ENCODE measurements at places on chromosomes 5 and 9.

- DNase-seq = no peak
Observed at GRCh38 chr9:121537283-121537682, 37.6 kb upstream of the GGTA1 start.

DNA sequence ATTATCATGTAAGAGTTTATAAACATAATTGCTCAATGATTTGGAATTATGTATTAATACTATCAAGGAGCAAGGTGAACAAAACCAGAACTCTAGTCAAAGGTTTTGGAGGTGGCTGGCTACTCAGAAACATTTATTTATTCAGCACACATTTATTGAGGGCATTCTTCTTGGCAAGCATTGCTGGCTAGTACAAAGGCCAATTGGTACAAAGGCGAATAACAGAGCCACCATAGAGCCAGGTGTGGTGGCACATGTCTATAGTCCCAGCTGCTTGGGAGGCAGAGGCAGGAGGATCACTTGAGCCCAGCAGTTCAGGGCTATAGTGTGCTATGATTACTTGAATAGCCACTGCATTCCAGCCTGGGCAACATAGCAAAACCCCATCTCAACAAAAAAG, 242.1 kb downstream of the CWC27 start:
- DNase-seq = no peak

GRCh38 chr9:127102788-127103187, 19.6 kb downstream of the ANGPTL2 start:
- no peak for DNase-seq

GRCh38 chr9:96523374-96523773, 73.4 kb downstream of the HABP4 start:
- no peak for DNase-seq

DNA sequence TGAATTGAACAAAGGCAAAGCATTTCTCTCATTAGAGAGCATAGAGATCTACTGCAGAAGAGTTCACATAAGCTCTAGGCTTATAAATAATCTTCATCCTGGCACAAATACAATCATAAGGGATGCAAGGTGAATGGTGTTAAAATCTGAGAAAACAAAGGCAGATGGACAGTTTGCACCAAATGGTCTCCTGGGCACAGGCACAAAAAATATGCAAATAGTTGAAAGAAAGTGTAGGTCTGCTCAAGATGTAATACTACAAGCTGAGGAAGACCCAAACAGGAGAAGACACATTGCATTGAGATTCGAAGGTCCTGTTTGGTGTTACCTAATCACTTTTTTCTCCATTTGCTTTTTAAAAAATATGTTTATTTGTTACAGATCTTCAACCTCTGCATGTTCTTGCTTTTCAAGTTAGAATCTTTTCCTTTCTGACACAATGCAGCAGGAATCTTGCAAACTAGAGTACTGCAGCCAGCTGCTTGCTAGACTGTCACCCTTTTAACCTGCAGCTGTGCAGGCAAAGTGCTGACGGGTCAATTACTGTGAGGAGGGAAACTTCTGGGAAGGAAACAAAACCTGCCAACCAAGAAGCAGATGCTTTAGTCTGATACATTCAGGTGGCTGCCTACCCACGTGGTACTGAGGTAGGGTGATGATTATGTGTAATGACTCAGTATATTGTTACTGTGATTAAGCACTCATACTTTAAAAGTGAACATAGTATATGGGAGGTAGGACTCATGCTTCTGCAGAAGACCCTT, 1048.6 kb upstream of the SEMA6A start:
- no peak for DNase-seq

GRCh38 chr5:16806711-16807546, 129.2 kb downstream of the MYO10 start:
- DNase-seq = no peak

DNA sequence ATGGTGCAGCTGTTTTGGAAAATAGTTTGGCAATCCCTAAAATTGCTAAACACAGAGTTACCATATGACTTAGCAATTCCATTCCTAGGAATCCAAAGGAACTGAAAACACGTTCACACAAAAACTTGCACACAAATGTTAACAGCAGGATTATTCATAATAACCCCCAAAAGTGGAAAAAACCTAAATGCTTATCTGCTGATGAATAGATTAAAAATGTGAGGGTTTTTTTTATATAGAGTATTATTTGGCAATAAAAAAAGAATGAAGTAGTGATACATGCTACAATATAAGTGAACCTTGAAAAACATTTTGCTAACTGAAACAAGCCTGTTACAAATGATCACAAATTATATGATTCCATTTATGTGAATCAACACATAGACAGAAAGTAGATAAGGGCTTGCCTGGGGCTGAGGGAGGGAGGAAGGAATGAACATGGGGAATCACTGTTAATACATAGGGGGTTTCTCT, 45.1 kb upstream of the TRIO start:
- DNase-seq = no peak

DNA sequence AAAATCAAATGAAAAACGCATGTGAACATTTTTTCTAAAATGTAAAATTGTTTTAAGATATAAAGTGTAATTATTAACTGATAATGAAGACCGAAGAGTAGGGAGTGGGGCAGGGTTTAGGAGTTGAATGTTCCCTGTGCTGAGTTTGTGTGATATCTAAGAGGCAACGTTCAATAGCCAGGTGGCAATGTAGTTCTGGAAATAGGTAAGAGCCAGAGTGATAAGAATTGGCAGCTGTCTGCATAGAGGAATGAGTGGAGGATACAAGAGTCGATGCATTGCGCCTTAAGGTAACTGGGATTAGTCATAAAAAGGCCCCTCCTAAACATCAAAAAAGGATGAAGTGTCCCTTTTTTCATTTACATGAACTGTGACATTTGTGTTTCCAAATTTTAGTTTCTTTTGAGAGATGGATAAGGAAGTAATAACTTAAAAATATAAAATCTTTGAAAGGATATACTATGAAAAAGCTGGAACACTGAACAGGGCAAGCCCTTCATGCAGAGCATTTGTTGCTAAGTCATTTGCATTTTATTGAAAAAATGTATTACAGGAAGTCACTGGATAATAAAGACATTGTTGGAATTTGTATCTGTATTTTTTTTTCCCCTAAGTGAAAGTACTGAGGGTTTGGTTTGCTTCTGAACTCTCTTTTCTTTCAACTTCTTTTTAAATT, 659.3 kb downstream of the ACTL7B start:
- DNase-seq = no peak

DNA sequence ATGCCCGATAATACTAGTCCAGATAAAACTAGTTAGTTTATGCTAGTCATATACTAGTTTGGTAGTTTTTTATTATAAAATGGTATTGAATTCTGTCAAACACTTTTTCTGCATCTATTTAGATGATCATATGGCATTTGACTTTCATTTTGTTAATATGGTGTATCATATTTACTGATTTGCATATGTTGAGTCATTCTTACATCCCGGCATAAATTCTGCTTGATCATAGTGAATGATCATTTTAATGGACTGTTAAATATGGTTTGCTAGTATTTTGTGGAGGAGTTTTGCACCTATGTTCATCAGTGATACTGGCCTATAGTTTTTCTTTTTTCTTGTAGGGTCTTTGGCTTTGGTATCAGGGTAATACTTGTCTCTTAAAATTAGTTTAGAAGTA, 365.6 kb downstream of the TAF11L14 start:
- no peak for DNase-seq

- no peak for DNase-seq
Observed at GRCh38 chr9:89885156-89885555, 280.3 kb downstream of the GADD45G start.

GRCh38 chr5:172052450-172053236, 46.2 kb upstream of the FBXW11 start:
- no peak for DNase-seq

- DNase-seq = peak; percentile 6
Observed at GRCh38 chr5:107486489-107486888, 184.2 kb downstream of the EFNA5 start.

GRCh38 chr9:36137392-36138004, 965 bp downstream of the GLIPR2 start:
- DNase-seq = no peak

DNA sequence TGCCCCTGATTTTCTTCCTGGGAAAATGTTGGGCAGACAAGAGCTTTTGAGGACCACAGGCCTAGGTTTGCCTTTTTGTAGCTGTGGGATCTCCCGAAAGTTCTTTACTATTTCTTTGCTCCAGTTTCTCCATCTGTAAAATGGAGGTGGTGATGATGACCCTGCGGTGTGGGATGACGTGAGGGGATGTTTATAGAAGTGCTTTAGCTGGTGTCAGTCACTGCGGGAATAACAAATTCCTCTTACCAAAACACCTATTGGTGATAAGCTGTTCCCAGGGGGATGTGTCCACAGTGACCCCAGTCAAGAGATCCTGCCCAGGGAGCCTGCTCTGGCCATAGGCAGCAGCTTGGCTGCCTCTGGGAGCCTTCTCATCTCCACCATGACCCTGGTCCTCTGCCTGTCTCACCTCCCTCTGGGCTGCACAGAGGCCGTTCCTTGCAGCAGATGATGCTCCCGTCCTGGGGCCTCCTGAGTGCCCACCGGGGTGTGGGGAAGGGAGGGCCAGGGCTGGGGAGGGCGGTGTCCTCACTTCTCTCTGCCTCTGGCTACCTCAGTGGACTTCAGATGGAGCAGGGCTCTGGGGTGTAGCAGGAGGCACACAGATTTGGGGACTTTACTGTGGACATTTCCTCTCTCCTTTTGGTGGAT, 77.2 kb downstream of the COL15A1 start:
- DNase-seq = no peak

DNA sequence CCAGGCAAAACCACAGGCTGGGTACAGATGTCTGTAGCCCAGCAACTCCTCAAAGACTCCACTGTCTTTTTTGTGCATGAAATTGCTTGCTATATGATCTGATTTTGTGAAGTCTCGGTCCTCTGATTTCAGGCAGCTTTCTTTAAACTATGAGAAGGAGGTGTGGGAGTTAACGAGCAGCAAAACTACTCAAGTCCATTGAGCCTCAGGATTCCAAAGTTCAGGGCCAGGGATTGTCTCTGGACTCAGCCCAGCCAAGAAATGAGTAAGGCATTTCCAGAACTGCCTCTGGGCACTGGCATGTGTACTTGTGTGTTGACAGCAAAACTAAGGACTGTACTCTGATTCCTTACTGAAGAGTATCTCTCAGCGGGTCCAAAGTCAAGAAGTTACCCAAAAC, 53.4 kb upstream of the GLIS3 start:
- DNase-seq = no peak

DNA sequence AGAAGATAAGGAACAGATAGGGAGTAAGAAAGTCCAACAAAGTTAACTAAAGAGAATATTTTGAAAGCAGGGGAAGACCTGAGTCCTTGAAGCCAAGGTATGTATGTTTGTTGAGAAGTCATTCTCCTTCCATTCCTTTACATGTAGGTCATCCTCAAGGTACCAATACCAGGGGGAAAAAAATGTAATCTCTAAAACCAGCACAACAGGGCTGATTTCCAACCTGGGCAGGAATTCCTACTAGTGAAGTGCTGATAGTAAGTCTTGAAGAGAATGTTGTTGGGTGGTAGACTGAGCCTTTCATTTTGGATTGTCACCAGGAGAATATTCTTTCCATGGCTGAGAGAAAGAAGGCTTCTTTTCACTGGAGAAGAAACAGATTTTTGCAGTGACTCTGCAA, 117.1 kb upstream of the ZNF462 start:
- DNase-seq = no peak

- DNase-seq = no peak
Observed at GRCh38 chr5:128483738-128484137, 54.3 kb downstream of the FBN2 start.

DNA sequence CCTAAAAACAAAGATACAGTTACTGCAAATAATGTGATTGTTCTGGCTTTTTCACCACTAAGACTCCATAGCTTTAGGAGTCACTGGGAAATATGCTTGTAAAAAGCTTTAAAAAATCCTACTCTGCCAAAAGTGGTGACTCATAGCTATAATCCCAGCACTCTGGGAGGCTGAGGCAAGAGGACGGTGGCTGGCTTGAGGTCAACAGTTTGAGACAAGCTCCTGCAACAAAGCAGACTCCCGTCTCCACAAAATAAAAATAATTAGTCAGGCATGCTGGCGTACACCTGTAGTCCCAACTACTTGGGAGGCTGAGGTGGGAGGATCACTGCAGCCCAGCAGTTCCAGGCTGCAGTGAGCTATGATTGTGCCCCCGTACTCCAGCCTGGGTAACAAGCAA, 406.4 kb downstream of the HTR1A start:
- DNase-seq = no peak

DNA sequence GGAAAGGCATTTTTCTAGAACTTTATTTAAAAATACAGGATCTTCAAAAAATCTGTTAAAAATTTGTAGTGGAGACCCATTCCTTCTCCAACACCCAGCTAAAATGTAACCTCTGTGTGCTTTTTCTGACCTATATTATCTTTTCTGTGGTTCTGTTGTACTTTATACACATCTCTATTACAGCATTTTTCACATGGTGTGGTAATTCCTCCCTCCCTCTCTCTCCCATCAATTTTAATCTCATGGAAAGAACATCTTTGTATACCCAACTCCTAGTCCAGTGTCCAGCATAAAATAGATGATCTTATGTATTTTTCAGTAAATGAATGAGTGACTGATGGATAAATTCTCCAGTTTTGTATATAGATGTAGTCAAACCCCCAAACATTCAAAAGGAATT, 183.4 kb upstream of the KLF9 start:
- no peak for DNase-seq

GRCh38 chr5:173317091-173317730, 11.0 kb downstream of the STC2 start:
- no peak for DNase-seq

- no peak for DNase-seq
Observed at GRCh38 chr5:138064526-138064925, 19.3 kb upstream of the WNT8A start.

GRCh38 chr5:8410618-8411017, 541.7 kb downstream of the MTRR start:
- DNase-seq = no peak
